ENCODE measurements at places on chromosomes 2 and 18. TPM values are rescaled to one million over a fixed set of nuclear protein-coding genes. Genes with fewer than 3 reads are reported as not detected.

DNA sequence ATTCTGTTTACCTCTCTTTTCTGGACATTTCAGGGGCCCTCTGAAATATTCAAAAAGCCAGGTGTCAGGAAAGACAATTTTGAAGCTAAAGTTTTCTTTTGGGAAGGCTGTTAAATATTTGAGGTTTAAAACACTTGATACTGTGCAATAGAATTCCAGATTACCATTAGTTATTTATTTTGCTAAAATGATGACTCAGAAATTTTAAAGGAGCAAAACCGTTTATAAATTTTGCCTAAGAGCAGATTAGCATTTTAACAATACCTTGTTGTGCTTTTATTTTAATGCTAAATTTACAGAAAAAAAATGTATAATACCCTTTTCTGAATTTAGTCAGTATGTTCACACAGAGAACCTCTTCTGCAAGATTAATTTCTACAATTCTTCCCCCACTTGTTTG lies 1159.9 kb downstream of the DSC3 start:
- DNase-seq = no peak

GRCh38 chr2:232372231-232373208 lies 6.0 kb upstream of the ALPP start:
- DNase-seq = no peak

DNA sequence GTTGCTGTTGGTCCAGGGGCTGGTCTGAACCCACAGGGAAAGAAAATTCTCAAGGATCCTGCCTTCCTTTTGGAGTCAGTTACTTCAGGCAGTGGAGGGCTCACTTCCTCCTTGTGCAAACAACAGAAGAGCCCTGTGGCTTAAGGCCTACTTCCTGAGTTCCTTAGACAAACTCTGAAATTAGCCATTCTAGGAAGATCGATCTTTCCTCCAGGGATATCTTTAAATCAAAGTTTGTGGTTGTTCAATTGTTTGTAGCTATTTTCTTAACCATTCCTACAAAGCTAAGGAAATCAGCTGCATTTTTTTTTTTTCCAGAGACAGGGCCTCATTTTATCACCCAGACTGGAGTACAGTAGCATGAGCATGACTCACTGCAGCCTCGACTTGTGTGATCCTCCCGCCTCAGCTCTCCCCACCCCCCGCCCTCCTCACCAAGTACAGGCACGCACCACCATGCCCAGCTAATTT lies 156.0 kb downstream of the TANC1 start:
- peak; percentile 67 for DNase-seq

OR6B2 gene
- not detected for total RNA-seq

- DNase-seq = no peak
These were observed 405.0 kb downstream of the XIRP2 start for GRCh38 chr2:167293172-167293781.

DNA sequence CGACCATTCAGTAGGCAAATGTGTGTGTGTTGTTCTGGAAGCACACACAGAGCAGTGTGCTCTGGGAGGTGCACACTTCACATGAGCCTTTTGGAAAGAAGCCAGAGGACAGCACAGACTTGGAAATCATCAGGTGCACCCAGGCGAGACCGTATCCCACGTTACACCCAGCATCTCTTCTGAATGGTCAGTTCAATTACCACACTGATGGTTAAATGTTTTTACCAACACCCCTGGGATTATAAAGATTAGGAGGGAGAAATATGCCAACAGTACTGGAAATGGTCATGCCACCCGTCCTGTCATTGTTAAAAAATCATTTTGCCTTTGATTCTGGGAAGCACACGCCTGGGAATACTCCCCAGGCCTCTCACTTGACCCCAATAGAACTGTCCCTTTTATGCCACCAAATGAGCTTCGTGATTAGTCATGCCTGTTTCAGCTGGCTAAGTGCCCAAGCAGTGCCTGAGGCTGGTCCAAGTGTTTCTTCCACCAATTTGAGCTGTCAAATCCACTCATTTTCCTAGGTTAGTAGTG lies 183.7 kb downstream of the NRP2 start:
- no peak for DNase-seq

DNA sequence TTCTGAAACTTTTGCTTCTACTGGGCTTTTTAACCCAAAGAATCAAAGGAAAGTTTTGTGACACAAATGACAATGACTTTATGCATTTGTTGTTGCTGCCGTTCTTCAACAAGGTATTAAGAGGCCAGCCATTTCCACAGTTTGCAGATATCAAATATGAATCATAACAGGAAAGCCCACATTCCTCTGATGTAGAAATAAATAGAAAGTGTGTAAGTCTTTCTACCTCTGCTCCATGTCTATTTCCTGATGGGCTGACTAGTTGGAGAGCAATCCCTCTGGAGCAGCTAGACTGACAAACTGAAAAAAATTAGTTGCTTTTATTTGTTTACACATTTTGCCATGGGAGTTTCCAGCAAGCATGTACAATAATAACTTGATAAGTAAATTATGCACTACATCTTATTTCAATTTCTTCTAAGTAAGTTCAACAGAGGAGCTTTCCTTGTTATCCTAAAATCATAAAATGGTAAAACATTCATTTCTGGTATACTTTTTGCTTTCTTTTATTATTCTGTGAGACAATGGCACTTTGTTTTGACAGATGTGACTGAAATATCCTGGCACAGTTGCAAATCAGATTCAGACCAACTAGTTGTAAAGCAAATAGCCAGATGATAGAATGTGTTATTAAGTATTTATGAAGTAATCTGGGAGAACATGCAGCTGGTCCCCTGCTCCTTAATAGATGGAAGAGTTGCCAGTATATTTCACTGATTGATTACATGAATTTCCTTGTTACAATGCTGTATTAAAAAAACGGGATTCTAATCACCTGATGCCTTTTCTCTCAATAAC lies 266.7 kb downstream of the METTL4 start:
- no peak for DNase-seq

GRCh38 chr2:71727562-71727961 lies 274.2 kb downstream of the DYSF start:
- no peak for DNase-seq

GRCh38 chr2:69114534-69114933 lies 101.6 kb downstream of the ANTXR1 start:
- no peak for DNase-seq

DNA sequence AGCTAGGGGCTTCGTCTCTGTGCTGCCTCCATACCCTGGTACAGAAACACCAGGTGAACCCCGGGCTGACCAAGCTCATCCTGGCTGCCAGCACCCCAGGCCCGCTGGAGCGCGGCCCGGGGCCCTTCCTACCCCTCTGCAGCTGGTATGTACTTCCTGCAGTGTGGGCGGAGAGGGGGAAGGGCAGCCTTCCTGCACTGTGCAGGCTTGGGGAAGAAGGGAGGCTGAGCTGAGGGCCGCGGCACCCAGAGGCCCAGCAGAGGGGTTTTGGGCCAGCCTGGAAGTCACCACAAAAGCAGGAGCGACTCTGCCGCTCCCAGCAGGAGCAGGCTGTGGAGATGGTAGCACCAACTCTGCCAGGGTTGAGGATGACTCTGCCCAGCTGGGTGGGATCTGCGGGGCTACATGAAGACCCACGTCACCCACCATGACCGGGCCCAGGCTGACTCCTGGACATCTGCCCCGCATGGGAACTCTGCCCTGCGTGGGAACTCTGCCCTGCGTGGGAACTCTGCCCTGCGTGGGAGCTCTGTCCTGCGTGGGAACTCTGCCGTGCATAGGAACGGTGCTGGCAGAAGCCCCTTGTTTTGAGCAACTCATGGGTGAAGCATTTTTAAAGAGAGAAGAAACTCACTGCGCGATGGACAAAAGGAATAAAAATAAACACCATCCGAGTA lies 273.3 kb downstream of the NDUFA10 start:
- DNase-seq = peak; percentile 44

DNA sequence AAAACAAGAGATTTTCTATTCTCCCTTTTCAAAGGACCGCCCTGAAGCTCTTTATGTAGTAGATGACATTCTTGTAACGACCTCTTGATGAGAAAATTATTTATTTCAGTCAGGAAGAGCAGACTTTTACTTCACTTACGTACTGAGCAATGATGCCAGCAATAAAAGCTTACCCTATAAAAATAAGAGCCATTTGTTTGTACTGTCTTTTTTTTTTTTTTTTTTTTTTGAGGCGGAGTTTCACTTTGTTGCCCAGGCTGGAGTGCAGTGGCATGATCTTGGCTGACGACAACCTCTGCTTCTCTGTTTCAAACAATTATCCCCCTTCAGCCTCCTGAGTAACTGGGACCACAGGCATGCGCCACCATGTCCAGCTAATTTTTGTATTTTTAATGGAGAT lies 39.2 kb downstream of the CRIM1 start:
- no peak for DNase-seq

DNA sequence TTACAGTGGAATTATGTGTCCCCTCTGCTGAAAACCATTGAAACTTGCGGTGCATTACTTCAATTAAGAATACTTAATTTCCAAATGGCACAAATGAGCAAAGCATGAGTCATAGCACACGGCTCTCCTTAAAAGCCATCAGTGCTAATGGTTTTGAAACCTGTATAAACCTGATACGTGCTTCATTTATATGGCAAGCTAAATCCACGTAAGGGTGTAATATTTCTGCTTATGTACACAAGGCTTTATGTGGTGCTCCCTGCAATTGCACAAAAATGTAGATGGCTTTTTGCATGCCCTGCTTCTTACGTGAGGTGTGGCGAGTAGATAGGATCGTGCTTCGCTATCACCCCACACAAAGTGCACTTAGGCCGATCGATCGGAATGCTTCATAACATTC lies 840.9 kb downstream of the GALR1 start:
- no peak for DNase-seq

EMILIN1 gene
- total RNA-seq = 46.6 TPM

Data from left cardiac atrium (tissue), 4 donors.